ENCODE measurements at places on chromosomes 7 and 10. TPM values are rescaled to one million over a fixed set of nuclear protein-coding genes. Genes with fewer than 3 reads are reported as not detected.

- no peaks in the 10 kb centered on the region for H3K27me3 ChIP-seq
- no peaks in the 10 kb centered on the region for H3K36me3 ChIP-seq
- no peaks in the 10 kb centered on the region for H3K4me1 ChIP-seq
- no peak overlapping the region for H3K4me3 ChIP-seq
- DNase-seq = no peak
These were observed 195.1 kb downstream of the CCDC3 start for GRCh38 chr10:12806228-12807095.

Gene DGKB
- not detected for total RNA-seq

Gene ZCWPW1
- 6.5 TPM for total RNA-seq

DNA sequence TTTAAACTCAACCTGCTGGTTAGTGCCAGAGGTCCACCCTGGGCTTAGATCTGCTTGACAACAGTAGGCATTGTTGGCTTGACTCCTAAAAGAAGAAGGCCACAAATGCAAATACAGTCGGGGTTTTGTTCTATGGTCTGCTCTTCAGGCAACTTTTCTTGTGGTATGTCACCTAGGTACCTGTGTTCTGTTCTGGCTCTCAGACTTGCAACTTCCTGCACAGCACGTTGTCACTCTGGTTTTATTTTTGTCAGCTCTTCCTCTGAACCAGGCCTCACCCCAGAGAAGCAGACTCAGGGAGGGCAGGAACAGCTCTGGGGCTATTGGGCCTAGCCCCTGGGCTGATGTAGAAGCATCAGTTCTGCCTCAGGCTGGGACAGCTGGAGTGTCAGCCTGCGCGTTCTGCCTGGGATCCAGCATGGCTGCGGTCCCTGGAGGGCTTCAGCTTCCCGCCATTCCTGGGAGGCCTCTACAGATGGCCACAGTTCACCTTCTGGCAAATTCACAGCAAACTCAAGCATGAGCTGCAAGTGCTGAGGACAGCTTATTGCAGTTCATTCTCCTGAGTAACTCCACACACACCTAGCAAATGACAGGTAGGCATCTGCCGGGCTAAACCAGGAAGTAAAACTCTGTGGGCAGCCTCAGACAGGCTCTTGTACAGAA lies 11.0 kb upstream of the PDCD4 start:
- no peak for DNase-seq
- no peaks in the 10 kb centered on the region for H3K27me3 ChIP-seq
- H3K36me3 ChIP-seq = no peaks in the 10 kb centered on the region
- no peak overlapping the region for H3K4me3 ChIP-seq
- H3K4me1 ChIP-seq = peaks cover 53% of the 10 kb centered on the region

DNA sequence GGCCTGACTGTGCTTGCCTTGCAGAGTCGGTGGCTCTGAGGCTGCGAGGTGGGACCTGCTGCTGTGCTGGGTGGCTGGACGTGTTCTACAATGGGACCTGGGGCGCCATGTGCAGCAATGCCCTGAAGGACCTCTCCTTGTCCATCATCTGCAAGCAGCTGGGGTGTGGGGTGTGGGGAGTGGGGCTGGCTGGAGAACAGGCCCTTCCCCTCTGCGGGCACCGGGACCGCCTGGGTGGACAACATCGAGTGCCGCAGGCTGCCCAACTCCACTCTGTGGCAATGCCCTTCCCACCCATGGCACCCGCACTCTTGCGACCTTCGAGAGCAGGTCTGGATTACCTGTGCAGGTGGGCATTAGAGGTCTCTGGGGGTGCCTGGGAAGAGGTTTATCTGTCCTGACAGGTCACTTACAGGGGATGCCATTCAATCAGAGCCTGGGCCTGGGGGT lies 10.9 kb downstream of the SCART1 start:
- no peaks in the 10 kb centered on the region for H3K4me1 ChIP-seq
- no peaks in the 10 kb centered on the region for H3K27me3 ChIP-seq
- no peak for DNase-seq
- H3K36me3 ChIP-seq = no peaks in the 10 kb centered on the region
- no peak overlapping the region for H3K27ac ChIP-seq

Gene PLXDC2
- 10.6 TPM for total RNA-seq

Gene ZDHHC6
- 25.9 TPM for total RNA-seq

DNA sequence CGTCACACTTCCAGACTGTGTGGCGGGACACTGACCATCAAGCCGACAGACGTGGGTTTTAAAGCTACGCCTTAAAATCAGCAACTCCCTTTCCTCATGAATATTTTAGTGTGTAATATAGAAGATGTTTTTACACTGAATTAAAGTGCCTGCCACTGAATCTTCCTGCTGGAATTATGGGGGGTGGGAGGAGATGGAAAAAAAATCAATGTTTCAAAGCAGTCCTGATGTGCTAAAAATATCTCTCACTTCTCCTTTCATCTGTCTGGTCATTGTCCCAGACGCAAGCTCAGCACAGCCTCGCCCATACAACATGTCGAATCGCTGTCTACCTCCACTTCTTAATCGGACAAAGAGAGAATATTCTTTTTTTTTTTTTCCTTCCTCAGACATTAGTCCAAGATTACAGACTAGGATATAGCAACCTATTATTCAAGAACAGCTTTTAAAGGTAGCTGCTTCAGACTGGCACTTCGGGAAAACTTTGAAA lies 165.1 kb upstream of the KLF14 start:
- no peaks in the 10 kb centered on the region for H3K27me3 ChIP-seq
- peaks cover 98% of the 10 kb centered on the region for H3K36me3 ChIP-seq
- peak overlapping the region; percentile 79 for H3K27ac ChIP-seq

DNA sequence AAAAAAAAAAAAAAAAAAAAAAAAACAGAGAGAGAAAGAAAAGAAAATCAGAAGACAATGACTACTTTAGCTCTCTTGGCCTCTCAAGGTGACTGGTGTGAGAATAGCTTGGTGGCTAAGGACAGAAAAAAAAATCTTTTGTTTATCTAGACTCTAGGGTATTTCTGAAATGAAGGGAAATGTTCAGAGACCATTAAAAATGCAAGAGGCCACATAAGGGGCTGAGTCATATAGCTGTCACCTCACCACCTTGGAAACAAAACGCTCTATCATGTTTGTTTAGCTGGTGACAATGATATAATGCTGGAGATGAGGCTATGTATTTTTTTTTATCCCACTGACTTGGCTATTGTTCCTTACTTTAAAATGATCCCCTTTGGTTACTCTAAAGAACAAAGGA lies 287.0 kb upstream of the CDC14C start:
- no peak overlapping the region for H3K4me3 ChIP-seq
- H3K27ac ChIP-seq = peak overlapping the region; percentile 93
- no peaks in the 10 kb centered on the region for H3K36me3 ChIP-seq
- no peak for DNase-seq

- H3K27me3 ChIP-seq = no peaks in the 10 kb centered on the region
- peaks cover 61% of the 10 kb centered on the region for H3K4me1 ChIP-seq
- no peak overlapping the region for H3K4me3 ChIP-seq
These were observed 142.0 kb downstream of the ARID5B start for GRCh38 chr10:62043421-62044021.

Gene SH2B2
- total RNA-seq = 2.4 TPM

GRCh38 chr10:30435073-30435422 lies 1.1 kb downstream of the MAP3K8 start:
- no peaks in the 10 kb centered on the region for H3K27me3 ChIP-seq
- H3K27ac ChIP-seq = peak overlapping the region; percentile 75
- H3K4me3 ChIP-seq = peak overlapping the region; percentile 82
- H3K4me1 ChIP-seq = peaks cover 35% of the 10 kb centered on the region
- DNase-seq = peak; percentile 44

DNA sequence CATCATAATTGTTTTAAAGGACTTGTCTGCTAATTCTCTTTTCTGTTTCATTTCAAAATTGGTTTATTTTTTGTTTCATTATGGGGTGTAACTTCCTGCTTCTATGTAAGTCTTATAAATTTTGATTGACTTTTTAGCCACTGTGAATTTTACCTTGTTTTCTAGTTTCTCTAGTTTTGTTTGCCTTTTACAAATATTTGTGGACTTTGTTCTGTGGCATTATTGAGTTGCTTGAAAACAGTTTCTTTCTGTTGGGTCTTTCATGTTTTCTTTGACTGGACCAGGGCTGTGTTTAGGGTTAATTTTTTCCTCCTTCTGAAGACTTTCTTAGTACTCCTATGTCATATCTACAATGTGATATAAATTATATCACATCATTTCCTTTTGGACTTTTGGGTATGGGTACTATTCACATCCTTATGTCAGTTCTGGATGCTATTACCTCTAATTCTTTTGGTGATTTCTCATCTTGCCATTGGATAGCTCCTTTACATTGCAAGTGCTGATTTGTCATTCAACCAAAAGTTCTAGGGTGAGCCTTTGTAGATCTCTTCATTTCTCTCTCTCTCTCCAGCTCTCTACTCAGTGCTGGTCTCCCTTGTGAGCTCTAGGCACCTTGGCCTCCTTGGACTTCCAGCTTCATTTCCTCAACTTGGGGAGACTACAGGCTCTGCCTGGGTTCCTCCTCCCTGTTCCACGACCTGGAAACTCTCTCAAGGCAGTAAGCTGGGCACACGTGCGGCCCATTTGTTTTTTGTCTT lies 36.9 kb downstream of the MLLT10 start:
- DNase-seq = no peak
- no peaks in the 10 kb centered on the region for H3K27me3 ChIP-seq
- peaks cover 21% of the 10 kb centered on the region for H3K4me1 ChIP-seq

Gene AQP1
- total RNA-seq = not detected

Gene AZGP1
- 0.58 TPM for total RNA-seq

Gene TSPAN33
- total RNA-seq = 1.7 TPM

All from MCF 10A (cell line).